Occipital lobe (tissue), 3 donors: ENCODE measurements at places on chromosomes 11 and 22. TPM values are rescaled to one million over a fixed set of nuclear protein-coding genes. Genes with fewer than 3 reads are reported as not detected.
A peak's percentile ranks its signal among the peaks of the same experiment; 100 is the strongest.

DNA sequence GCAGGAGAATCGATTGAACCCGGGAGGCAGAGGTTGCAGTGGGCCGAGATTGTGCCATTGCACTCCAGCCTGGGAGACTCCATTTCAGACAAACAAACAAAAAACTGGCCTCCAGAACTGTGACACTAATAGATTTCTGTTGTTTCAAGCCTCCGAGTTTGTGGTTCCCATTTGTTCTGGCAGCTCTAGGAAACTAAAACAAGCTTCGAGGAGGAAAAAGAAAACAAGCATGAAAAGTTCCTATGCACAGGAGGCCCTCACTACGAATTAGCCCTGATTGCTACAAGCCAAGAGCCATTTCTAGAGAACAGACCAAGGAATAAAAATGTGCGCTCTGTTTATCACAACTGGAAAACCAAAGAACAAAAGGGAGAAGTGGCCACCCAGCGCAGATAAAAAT lies 47.8 kb upstream of the SHANK2 start:
- no peak for DNase-seq

DNA sequence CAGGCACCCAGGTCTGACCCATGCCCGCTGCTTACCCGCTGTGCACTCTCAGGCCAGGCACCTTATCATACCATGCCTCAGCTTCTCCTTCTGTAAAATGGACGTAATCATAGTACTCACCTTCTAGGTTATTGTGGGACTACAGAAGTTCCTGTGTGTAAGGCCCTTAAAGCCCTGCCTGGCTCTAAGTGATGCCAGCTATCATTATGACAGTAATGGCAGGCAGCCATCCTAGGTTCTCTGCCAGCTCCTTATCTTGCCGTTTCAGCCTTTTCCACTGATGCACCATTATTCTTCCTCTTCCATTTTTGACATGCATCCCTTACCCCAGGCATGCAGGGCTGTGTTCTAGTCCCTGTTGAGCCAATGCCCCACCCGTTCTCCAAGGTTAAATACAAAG lies 57.9 kb downstream of the DBX1 start:
- no peak for DNase-seq

DNA sequence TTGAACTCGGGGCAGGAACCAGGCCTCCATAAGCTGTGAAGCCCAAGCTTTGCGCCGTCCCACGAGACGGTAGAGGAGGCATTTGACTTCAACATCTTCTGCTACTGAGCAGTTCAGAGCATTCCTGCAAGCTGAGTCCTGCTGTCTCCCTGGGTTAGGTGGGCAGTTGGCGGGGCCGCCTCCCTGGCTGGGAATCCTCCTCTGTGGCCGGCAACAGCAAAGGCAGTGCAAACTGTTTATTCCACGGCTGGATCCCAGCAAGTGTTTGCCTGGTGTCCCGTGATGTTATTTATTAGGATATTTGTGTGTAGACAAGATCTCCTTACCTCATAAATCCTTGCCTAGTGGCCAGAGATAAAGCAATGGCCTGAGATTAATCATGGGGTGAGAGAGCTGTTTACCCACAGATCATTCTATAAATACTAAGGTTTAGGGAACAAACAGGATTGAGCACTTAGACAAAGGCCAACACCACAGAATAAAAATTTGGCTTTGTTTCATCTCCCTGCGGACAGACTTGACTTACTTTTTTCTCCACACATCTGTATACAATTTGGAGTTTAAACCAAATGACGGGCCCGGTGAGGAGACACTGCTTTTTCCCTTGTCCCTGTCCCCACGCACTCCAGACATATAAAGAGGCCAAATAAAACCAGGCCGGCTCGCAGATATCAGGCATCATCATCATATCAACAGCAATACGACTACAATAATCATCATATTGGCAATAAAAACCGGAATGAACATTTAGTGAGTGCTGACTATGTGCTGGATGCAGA lies 63.4 kb downstream of the NAT10 start:
- no peak for DNase-seq

DNA sequence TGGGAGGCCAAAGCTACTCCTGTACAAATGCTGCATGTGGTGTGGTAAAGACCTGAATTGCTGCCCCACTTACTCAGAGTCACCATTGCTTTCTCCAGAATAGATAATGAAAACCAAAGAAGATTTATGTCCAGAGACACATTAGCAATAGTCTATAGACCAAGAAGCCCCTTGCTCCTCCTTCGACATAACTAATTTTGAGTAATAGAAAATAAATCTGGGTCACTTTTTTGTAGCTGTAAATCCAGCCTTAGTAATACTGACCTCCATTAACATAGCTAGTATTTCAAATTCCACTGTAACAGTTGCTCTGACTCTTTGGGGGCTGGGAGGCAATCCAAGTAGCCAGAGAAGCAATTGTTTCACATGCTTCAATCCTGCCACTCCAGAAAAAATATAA lies 145.9 kb downstream of the MAML2 start:
- no peak for DNase-seq

DNA sequence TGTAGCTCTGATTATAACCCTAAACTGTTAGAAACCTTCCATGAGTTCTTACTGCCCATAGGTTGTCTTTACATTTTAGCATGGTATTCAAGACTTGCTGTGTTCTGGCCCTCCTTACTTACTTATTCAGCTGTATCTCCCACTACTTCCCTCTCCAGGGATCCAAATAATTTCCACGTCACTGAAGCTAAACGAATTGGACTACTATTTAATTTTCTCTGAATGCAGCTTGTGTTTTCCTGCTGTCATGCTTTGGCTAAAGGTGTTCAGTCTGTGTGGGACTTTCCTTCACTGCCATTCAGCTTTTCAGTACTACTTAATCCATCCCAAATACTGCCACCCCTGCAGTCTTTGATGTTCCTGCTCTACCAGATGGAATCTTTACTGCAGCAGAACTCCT lies 88.3 kb downstream of the UVRAG start:
- no peak for DNase-seq

DNA sequence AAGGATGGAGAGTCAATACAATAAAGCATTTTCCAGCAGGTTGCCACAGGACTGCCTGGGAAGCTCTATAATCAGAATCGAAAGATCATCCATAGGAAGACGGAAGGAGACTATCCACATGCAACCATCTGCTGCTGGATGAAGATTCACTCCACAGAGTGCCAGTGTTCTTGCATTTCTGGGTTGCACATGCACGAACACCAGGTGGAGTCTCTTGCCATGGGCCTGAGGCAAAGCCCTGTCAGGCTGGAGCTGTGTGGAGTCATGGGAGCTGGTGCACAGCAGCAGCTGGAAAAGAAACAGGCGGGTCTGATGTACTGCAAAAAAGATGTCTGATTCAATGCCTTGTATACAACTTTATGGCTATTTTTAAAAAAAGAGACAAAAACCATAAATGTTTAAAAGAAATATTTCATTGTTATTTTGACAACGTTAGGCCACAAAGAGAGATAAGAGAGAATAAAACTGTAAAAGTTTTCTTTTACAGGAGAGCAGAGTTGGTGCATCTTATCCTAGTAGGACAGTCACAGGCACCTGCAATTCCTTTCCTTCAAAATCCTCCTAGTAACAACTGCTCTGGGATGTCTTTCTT lies 12.9 kb upstream of the FAT3 start:
- DNase-seq: peak; percentile 31

- DNase-seq: no peak
Observed at GRCh38 chr11:15291885-15292284, 177.2 kb downstream of the INSC start.

DNA sequence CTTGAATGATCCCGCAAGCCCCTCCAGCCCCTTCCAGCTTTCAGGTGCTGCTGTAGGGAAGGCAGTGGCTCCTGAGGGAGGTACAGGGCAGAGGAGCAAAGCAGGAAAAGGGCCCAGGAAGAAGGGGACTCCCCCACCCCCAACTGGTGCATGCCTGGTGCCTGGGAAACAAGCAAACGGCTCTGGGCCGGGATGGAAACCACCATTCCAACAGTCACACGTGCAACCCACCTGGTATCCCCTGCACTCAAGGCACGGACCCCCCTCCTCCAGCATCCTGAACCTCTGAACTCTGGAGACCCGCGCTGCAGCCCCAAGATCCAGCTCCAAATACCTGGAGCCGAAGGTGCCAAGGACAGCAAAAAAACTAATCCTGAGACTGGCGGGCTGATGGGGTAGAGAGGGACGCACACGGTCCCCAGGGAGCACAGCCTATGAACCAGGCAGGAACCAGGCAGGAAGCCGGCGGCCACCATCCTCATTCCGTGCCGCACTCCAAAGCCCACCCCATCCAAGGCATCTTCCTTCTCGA lies 537 bp downstream of the SCN4B start:
- DNase-seq: no peak

- no peak for DNase-seq
Observed at GRCh38 chr22:28247136-28247535, 328.1 kb upstream of the PITPNB start.

DNA sequence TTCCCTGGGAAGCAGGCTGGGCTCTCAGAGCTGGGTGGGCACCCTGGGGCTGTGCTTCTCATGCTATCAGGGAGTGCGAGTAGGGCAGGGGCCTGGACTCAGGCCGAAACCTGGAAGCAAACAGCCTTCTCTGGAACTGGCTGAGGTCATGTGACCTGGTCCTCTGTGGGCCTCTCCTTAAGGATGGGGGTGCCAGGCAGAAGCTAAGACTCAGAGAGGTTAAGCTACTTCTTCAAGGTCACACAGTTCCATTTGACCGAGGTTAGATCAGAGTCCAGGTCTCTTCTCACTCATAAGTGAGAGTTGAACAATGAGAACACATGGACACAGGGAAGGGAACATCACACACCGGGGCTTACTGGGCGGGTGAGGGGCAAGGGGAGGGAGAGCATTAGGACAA lies 7.4 kb downstream of the FADS3 start:
- no peak for DNase-seq

- no peak for DNase-seq
Observed at GRCh38 chr11:6864438-6864837, 1.6 kb downstream of the OR10A2 start.

- DNase-seq: no peak
Observed at GRCh38 chr11:64353715-64354506, 5.1 kb upstream of the RPS6KA4 start.

DNA sequence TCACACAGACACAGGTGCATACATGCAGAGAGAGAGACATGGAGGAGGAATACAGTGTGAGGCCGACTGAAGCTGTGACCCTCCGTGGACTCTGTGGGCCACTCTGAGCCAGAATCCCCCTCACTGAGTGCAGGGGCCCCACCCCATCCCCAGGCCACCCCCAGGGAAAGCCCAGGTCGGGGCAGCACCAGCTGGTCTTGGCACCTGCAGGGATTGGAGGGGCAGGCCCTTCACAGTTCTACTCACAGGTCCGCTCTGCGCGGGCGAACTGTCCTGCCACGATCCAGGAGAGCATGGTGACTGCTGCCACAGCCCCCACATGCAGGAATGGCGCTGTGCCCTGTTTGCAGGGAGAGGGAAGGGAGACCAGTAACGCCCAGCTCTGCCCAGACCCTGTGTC lies 16.3 kb upstream of the KLHL35 start:
- no peak for DNase-seq

DNA sequence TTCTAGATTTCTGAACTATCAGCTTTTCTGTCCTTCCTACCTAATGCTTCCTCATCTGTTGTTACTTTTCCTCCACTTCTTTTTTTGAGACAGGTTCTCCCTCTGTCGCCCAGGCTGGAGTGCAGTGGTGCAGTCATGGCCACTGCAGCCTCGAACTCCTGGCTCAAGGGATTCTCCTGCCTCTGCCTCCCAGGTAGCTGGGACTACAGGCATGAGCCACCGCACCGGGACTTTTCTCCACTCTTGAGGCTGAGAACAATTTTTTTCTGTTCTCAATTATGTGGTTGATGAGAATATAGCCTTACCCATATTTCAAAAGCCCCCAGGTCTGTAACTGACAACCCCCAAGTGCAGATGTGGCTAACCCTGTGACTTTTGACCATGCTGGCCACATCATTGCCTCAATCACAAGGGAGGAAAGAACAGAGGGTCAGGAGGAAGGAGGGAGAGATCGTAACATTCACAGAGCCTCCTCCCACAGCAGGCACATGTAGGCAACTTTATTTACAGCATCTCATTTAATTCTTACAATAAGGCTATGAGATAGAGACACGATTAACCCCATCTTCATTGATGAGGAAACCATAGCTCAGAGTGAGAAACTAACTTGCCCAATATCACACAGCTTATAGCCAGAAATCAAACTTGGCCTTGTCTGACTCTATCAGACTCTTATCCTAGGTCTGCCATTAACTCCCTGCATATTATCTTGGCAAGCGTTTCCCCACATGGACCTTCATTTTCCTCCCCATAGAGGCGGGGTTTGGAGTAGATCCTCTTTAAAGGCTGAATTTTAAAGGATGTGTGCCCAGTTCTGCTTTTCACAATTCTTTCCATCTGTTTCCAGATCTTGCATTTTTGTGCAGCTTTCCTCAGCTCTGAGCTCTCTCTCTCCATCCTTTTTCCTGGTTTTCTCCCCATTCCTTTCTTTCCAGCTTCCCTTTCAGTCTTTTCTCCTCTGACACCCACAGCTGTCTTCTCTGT lies 9.6 kb downstream of the POU2F3 start:
- no peak for DNase-seq

GRCh38 chr11:85137597-85137996 lies 489.5 kb downstream of the DLG2 start:
- DNase-seq: no peak

DNA sequence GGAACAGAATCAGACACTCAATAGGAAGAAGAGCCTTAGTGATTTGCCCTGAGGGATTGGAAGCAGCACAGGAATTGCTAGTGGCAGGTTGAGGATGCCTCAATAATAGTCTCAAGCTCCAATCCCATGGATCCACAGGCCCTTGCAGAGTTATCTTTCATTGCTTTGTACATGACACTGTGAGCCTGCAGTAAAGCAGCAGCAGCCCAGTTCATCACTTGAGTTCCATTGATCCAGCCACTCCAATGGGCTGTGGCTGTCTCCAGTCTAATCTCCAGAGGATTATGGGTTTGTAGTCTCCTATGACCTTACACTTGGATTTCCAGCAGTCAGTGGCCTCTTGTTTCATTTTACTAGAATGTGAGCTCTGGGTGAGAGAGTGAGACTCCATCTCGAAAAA lies 45.4 kb downstream of the AAMDC start:
- DNase-seq: no peak

GRCh38 chr22:38088629-38089473 lies 4.9 kb upstream of the SLC16A8 start:
- no peak for DNase-seq

DNA sequence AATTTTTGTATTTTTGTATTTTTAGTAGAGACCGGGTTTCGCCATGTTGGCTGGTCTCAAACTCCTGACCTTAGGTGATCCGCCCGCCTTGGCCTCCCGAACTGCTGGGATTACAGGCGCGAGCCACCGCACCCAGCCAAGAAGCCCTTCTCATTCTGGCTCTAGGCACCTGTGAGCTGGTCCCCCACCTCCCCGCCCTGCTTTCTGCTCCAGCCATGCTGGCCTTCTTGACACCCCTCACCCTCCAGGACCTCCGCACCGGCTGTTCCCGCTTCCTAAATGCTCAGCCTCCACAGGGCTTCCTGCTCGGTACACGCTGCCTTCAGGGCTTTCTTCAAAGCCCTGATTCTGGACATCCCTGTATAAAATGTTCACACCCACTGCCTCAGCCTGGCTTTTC lies 5.5 kb upstream of the FXYD2 start:
- no peak for DNase-seq

GRCh38 chr11:129277198-129277843 lies 85.2 kb upstream of the ARHGAP32 start:
- no peak for DNase-seq

GRCh38 chr22:28955817-28956216 lies 72.4 kb downstream of the ZNRF3 start:
- no peak for DNase-seq

Gene SEC14L6
- 1.4 TPM for total RNA-seq

Gene OR5AK2
- not detected for total RNA-seq

Gene OR5B17
- not detected for total RNA-seq

Gene SNX32
- total RNA-seq: 7.3 TPM

Gene UNC93B1
- 4.1 TPM for total RNA-seq

Gene RELT
- total RNA-seq: 1.6 TPM

Gene MS4A12
- not detected for total RNA-seq

Gene OR52I1
- total RNA-seq: not detected
